ENCODE measurements at places on chromosomes 6 and 20.
A peak's percentile ranks its signal among the peaks of the same experiment; 100 is the strongest.

- no peak for DNase-seq
Observed at GRCh38 chr6:117515326-117515725, 32.9 kb downstream of the DCBLD1 start.

DNA sequence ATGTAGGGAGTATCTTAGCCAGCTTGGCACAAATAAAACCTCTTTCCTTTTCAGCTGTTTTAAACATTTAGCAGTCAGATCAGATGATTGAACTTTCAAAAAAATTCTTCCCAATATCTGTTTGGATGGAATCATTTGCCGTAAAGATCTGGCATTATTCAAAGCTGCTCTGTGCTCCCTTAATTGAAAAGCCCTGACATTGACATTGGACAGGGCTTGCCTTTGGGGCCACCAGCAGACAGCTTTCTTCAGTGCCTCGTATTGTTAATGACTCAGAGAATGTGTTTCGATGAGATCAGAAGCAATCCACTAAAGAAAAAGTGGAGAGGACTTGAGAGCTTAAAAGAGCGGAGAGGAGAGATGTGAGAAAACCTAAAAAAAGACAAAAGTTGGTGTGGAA lies 343.5 kb downstream of the NRN1 start:
- no peak for DNase-seq

- no peak for DNase-seq
Observed at GRCh38 chr6:35031611-35032529, 109.3 kb downstream of the TCP11 start.

- DNase-seq = peak; percentile 14
Observed at GRCh38 chr6:170088582-170088955, 202.3 kb downstream of the DLL1 start.

- peak; percentile 29 for DNase-seq
Observed at GRCh38 chr6:121436960-121437850, 1.8 kb downstream of the GJA1 start.

DNA sequence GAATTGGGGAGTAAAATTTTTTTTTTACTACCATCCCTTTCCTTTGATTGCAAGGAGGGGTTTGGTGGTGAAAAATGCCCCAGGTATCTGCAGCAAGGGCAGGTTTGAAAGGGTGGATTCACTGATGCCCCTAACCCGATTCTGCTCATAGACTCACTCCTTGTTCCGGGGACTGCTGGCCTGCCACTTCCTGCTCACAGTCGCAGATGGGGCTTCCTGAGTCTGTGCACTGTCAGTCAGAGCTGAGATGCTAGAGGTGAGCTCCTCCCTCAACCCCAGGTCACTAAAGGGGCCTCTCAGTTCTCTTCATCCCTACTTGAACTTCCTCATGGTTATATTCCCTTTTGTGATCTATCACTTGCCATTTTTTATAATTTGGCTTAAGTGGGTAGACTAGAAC lies 357.9 kb downstream of the FARS2 start:
- DNase-seq = no peak

DNA sequence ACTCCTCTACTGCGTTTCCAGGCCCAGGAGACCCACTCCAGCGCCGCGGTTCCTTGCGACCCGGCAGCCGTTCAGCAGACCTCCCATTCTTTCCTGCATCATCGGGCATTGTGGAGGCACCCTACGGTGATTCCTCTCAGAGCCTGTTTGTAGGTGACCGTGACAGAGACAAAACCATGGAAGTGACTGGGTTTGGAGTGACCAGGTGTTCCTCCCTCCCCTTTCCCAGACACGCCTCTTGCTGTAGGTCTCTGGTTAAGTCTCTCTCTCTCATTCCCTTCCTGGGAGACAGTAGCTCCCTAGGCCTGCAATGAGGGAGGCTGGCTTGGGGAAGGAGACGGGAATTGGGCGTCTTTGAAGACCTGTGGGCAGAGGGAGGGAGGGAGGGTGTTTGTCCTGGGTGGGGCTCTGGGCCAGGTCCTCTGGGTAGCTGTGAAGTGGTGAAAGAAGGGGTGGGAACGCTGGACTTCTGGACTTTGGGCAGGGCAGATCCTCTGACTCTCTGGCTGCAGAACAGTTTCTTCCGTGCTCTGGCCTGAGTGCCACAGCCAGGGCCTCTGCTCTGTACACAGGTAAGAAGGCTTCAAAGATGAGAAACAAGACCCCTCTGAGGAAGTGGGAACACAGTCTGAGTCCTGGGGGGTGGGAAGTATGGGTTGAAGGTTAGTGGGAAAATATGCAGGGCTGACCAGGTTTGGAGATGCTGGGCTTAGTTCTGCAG lies 763 bp downstream of the KLC4 start:
- DNase-seq = no peak

GRCh38 chr20:836190-836589 lies 2.7 kb downstream of the FAM110A start:
- DNase-seq = no peak

- no peak for DNase-seq
Observed at GRCh38 chr6:32973144-32974015, 5.0 kb downstream of the BRD2 start.

DNA sequence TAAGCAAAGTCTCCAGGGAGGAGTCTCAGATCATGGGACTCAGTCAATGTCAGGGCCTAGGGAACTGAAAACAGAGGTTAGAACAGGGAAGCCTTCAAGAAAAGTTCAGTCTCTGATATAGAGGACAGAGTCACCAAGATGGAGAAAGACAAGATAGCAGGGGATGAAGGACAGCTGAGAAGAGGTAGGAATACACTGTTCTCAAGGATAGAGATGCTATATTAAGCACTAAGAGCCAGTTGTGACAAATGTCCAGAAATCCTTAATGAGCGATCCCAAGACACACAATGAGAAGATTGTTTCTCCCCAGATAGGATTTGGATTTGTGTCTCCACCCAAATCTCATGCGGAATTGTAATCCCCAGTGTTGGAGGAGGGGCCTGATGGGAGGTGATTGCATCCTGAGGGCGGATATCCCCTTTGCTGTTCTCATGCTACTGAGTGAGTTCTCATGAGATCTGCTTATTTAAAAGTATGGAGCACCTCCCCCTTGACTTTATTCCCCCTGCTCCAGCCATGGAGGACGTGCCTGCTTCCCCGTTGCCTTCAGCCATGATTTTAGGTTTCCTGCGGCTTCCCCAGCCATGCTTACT lies 168.2 kb downstream of the AKAP7 start:
- no peak for DNase-seq
